ENCODE measurements at places on chromosomes 3 and 15.

GRCh38 chr3:119258915-119259314, 18.2 kb upstream of the B4GALT4 start:
- no peak for DNase-seq

GRCh38 chr15:74413350-74414080, 20.2 kb downstream of the SEMA7A start:
- no peak for DNase-seq

GRCh38 chr15:69793431-69793780, 304.3 kb downstream of the TLE3 start:
- no peak for DNase-seq

- DNase-seq, result no peak
These were observed 207.6 kb upstream of the MDFIC2 start for GRCh38 chr3:70519913-70520659.

- DNase-seq, result no peak
These were observed 107.1 kb downstream of the STT3B start for GRCh38 chr3:31639828-31640227.

GRCh38 chr15:84714821-84715220, 1.1 kb downstream of the SEC11A start:
- DNase-seq, result no peak

DNA sequence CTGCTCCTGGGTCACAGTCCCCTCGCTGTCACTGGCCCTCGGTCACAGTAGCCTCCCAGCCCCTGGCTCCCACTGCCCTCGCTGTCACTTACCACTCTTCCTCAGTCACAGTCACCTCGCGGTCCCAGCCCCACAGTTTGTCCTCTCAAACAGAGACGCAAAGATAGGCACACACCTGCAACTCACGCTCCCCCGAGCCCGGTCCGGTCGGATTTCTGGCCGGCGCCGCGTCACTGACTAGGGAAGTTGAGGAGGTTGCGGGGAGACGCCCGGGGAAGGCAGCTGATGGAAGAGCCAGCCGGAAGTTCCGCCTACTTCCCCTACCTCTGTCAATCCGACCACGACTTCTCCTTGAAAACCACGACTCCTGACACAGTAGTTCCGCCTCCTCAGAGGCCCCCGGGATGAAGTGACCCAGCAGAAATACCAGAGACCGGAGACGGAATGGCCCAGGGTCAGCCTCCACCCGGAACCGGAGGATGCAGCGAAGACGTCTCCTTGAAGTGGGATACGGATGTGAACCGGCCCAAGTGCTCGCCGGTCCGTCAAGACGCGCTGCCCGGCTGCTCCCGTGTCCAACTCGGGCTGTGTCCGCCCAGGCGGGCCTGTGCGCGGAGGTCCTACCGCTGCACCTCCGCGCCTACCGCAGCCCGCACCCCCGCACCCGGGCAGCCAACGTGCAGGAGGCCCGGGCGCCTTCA, at the start of gene PCYT1A:
TSS of gene PCYT1A (minus strand) at position 287 of the 701 bp plus-strand sequence. CDS start 17,195 bp downstream, outside the sequence.
- peak; percentile 66 for DNase-seq

DNA sequence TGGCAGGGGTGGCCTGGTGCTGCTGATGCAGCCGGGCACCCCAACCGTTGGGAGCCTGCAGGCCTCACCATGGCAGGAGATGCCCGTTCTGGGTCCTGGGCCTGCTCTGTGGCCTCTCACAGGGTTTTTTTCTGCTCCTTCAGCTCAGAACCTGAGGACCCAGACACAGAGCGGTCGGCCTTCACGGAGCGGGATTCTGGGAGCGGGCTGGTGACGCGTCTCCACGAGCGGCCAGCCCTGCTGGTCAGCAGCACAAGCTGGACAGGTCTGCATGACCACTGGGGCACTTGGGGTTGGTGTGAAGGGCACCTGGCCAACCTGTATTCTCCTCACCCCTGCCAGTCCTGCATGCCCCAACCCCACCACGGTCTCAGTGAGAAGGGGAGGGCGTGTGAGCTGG, 10.3 kb downstream of the ALG1L2 start:
- no peak for DNase-seq

DNA sequence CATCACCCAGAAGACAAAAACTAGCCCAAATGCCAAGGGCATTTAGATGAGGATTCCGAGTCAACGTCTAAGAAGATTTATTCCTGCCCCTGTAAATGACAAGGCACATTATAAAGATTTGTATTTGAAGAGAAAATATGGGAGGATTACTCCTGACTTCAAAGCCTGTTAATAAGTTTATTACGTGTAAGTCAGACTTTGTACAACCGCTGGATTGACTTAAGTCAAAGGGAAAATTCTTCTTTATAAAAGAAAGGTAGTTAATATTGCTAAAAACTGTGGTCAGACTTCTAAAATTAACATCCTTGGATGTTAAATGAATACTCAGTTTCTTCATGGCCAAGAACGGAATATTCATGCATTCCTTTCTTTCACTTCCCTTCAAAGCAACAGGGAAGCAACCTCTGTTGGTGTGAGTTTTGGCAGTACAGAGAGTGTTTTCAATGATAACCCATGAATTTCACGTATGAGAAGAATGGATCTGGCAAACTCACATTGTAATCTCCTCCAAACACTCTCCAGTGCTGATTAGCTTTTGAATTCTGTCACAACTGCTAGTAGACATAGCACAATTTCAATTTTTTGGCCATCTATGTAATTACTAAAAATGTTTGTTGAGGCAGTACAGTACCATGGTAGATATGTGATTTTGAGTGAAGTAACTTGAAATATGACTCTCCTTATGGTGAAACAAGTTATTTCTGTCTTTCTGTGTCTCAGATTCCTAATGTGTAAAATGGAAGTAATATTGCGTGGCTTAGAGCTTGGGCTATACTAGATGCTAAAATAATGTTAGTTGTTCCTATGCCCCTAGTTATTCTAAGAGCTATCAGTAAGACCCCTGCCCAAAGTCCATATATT, 62.0 kb downstream of the PLD1 start:
- DNase-seq, result no peak

DNA sequence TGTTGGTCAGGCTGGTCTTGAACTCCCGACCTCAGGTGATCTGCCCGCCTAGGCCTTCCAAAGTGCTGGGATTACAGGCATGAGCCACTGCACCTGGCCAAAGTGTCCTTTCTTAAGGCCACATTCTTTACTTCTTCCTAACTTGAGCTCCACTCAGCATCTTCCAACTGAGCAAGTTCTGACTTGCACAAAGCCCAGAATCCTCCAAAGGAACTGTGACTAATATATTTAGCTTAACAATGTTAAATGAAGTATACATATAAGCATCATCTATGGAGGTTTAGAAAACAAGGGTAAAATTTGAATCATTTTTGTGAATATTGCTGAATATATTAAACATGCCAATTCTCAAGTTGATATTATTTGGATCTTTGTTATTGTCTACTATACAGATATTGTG, 93.7 kb downstream of the SHQ1 start:
- no peak for DNase-seq

DNA sequence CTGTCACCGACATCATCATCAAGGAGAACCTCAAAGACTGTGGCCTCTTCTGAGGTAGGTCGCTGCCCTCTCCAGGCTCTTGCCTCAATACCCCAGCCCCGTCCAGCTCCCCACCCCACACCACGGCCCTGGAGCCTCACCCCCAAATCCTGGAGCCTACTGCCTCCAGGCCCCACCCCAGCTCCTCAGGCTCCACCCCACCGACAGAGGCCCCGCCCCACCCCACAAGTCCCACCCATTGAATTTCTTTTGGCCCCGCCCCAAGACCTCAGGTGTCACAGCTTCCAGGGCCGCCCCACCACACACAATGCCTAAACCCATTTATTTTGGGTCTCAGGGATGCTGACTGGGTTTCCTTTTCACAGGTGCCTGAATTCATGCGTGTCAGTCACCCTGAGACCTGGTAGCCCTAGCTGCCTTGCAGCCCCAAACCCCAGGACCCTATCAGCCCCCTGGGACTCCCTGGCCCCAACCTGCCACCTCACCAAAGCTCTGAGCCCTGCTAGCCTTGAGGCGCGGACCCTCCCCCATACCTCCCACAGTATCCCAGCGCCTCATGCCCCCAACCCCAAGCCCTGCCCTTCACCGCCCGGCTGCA, 3.6 kb downstream of the GNAT1 start:
- DNase-seq, result peak; percentile 57

DNA sequence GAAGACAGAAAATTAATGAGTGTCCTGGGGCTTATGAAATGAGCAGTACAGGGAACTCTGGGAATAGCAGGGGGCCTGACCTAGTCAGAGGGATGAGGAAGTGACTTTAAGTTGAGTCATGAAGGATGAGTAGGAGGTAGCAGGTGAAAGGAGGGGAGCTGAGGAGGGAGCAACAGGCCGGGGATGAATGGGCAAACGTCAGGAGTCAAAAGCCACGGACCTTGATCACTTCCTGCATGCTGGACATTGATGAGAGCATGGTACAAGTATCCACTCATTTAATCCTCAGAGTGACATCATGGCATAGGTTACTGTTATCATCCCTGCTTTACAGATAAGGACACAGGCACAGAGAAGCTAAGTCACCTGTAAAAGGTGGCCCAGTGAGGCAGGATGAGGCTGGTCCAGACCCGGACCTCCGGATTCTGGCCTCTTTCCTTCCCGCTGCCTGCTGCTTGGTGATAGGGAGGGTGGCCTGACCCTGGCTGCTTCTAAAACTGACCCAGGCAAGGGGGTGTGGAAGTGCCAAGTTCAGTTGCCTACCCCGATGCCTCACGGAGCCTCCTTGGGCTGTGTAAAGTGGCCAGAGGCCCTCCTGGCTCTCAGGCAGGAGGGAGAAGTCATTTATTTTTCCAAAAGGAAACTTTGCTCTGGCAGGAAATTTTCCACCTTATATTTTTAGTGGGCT, 7.6 kb downstream of the CORO2B start:
- no peak for DNase-seq

DNA sequence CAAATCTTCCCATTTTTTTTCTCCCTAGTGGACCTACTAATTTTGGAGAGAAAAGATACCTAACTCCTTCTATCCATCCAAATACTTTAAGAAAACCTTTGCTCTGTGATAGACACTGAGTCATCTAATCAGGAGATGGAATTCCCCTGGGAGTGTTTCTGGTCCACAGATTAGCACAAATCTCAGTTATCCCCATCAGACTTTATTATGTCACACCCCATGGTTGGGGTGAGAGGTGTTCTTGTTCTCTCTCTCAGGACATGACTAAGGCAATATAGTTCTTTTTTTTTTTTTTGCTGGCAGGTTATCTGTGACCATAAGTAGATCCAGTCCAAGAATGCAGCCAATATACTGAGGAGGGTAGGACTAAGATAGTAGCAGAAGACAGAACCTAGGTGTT, 15.8 kb downstream of the SLC9A9 start:
- DNase-seq, result no peak

DNA sequence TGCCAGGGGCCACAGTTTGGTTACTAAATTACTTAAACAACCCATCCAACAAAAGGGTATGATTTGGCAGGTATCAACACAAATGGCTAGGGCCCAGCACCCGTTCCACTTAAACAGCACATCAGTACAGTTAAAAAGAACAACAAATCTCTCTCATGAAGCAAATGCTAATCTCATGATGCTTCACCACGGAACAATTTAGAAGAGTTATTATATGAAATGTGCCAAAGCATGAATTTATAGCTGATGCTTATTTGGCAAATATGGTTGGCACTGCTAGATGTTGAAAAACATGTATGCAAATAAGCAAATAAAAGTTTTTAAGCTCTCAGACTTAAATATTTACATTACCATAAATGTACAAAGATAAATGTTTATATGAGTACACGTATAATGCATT, 2.3 kb downstream of the PEAK1 start:
- no peak for DNase-seq

GRCh38 chr15:100694381-100695021, 92.1 kb downstream of the ASB7 start:
- DNase-seq, result no peak

GRCh38 chr3:46414739-46415138, 7.7 kb downstream of the CCRL2 start:
- no peak for DNase-seq
